ENCODE measurements at places on chromosomes 4 and X.

DNA sequence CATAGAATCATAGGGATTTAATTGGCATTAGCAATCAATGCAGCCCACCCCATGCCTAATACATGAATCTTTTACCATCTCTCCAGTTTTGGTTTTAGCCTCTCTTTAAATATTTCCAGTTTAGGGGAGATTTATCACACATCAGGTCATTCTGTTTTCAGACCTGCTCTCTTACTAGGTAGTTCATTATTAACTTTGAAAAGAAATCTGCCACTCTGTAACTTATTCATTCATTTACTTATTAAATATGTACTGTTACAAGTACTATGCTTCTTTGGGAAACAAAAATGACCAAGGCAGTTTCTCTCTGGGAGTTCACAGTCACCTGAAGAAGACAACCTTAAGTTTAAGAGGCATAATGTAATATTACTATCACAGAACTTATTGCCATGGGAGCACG is 62.1 kb downstream of the USO1 start:
- DNase-seq, result no peak

DNA sequence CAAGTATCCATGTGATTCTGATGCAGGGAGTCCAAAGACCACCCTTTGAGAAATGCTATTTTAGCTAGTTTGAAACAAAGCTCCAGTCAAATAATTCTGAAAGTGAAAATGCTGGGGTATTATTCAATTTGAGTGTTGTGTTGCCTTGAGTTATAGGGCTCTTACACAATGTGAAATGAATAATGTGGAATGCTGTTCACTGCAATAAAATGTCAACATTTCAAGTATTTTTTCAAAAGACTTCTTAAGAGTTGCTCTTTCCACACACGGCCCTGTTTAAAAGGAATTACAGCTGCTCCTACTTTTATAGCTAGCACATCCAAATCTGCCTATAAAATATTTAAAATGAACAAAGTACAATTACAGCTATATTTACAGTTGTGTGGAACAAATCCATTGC is 27.5 kb upstream of the PLS3 start:
- no peak for DNase-seq

GRCh38 chr4:23238848-23239247 is 546.1 kb downstream of the GBA3 start:
- DNase-seq, result no peak

- DNase-seq, result no peak
Observed at GRCh38 chr4:22780317-22780716, 87.6 kb downstream of the GBA3 start.

DNA sequence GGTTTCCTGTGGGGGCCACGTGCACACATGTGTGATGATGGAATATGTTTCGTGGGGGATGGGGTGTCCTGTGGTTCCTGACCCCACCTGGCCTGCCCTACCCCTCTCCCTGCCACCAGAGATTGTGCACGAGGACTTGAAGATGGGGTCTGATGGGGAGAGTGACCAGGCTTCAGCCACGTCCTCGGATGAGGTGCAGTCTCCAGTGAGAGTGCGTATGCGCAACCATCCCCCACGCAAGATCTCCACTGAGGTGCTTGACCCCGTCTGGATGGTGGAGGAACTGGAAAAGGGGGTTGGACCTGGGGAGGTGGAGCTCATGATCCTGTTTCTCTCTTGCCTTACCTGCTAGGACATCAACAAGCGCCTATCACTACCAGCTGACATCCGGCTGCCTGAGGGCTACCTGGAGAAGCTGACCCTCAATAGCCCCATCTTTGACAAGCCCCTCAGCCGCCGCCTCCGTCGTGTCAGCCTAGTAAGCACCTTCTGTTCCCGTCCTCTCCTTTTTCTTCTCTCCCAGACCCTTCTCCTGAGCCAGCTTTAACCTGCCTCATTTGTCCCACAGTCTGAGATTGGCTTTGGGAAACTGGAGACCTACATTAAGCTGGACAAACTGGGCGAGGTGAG is 5.9 kb downstream of the CDK16 start:
- no peak for DNase-seq

GRCh38 chrX:136710325-136710951 is 62.5 kb downstream of the CD40LG start:
- DNase-seq, result no peak

- no peak for DNase-seq
Observed at GRCh38 chr4:2660596-2661211, 95.4 kb downstream of the TNIP2 start.

GRCh38 chr4:73868206-73869129 is 725 bp upstream of the CXCL1 start:
- DNase-seq, result no peak

GRCh38 chrX:118503260-118504041 is 7.8 kb downstream of the DOCK11 start:
- DNase-seq, result no peak
